Stimulated activated naive CD8-positive, alpha-beta T cell treated with anti-CD3 and anti-CD28 coated beads, Interleukin-15, Interleukin-2, amounts not matched to agents 100 U/mL and 50 U/mL, for 24 hours (primary cell): ENCODE measurements at places on chromosomes 12 and 14.

DNA sequence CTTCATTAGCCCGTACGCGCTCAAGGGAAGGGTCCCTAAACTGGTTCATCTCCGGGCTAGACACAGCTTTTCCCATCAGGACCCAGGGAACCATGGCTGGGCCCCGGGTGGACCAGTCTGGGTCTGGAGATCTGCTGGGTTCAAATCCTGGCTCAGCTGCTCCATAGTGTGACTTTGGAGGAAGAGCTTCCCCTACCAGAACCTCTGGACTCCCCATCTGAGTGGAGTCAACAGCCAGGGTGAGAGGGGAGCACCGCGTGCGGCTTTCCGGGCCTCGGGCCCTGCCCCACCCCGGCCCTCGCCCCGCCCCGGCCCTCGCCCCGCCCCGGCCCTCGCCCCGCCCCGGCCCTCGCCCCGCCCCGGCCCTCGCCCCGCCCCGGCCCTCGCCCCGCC, 41.2 kb downstream of the BEGAIN start:
- no peak for DNase-seq

DNA sequence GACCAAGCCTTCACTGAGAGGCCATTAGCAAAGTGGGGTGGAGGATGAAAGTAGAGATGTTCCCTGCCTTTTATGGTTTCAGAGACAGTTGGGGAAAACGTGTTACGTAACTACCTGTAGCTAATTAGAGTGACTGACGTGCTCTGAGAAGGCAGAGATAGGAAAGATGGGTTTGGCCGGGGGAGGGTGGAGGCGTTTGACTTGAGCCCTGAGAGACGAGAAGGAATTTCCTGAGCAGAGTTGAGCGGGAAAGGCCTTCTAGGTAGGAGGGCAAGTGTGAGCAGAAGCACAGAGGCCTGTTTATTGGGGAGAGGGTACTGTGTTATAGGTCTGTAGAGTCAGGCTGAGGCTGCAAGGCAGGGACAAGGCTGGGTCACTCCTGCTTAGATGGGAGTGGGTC, 8.6 kb downstream of the TUNAR start:
- DNase-seq, result no peak

DNA sequence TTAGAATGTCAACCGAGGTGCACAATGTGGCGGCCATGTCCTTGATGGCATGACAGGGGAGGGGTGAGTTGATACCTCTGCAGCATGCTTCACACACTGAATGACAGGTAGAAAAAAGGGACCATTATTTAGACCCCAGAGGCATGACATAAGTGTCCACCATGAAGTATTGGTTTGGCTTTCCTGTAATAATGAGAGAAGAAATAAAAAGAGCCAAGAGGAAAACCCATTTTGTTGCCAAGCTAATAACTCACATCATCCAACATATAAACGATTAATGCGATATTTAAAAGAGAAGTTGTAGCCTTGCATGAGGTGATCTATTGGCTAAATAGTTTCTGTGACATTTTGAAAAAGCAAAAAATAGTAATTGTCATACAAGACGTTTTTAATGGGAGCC, 343.4 kb downstream of the LRIG3 start:
- DNase-seq, result no peak

DNA sequence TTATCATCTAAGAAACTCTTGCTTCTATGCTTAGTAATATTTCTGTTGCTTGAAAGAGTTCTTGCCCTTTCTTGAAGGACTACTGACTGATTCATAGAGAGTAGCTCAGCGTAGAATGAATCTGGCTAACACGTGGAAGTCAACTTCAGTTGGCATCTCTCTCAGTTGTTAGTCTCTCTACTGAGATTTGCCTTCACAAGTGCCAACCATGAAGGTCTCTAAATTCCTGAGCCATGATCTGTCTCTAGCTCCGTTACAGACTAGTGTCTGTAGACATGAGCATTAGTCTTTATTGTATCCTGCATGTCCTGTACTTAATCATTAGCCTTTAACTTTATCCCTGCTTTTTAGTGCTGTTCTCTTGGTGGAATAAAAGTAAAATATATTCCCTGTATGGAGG, 19.1 kb upstream of the ALX1 start:
- no peak for DNase-seq

GRCh38 chr14:21734457-21735074, 60.9 kb upstream of the OR4E1 start:
- peak; percentile 20 for DNase-seq

GRCh38 chr14:61256826-61257468, 24.2 kb downstream of the TMEM30B start:
- DNase-seq, result no peak
